ENCODE measurements at places on chromosomes 3 and 15. TPM values are rescaled to one million over a fixed set of nuclear protein-coding genes. Genes with fewer than 3 reads are reported as not detected.

VGLL3 gene
- total RNA-seq: 11.2 TPM

ACTRT3 gene
- 3.7 TPM for total RNA-seq

CSPG5 gene
- total RNA-seq: under 0.01 TPM

GOLGA8O gene
- 1.7 TPM for total RNA-seq

GATM gene
- 0.44 TPM for total RNA-seq

P2RY12 gene
- 0.12 TPM for total RNA-seq

MUSTN1 gene
- total RNA-seq: 0.50 TPM

ACP3 gene
- total RNA-seq: 27.1 TPM

CCDC54 gene
- total RNA-seq: not detected

ACTC1 gene
- not detected for total RNA-seq

CASR gene
- not detected for total RNA-seq

CLDN11 gene
- total RNA-seq: 264 TPM

ESYT3 gene
- 6.5 TPM for total RNA-seq

SCN11A gene
- under 0.01 TPM for total RNA-seq

ECE2 gene
- not detected for total RNA-seq

SLC12A6 gene
- total RNA-seq: 25.0 TPM

GPR149 gene
- total RNA-seq: not detected

SAMD7 gene
- total RNA-seq: not detected

ZNF774 gene
- total RNA-seq: 1.1 TPM

ALDH1A2 gene
- total RNA-seq: 10.9 TPM

MOBP gene
- under 0.01 TPM for total RNA-seq

ITGA11 gene
- total RNA-seq: 2.8 TPM

CHL1 gene
- total RNA-seq: under 0.01 TPM

MCF2L2 gene
- 0.66 TPM for total RNA-seq

CFAP100 gene
- total RNA-seq: not detected

AQR gene
- total RNA-seq: 26.5 TPM

PAQR9 gene
- total RNA-seq: not detected

GOLGA8R gene
- total RNA-seq: 1.9 TPM

ZDHHC19 gene
- not detected for total RNA-seq

GNAT1 gene
- total RNA-seq: not detected

SUSD5 gene
- total RNA-seq: 4.1 TPM

C3orf85 gene
- not detected for total RNA-seq

PARP16 gene
- total RNA-seq: 1.5 TPM

PP2D1 gene
- total RNA-seq: not detected

POLQ gene
- total RNA-seq: 6.5 TPM

ZNF148 gene
- total RNA-seq: 42.4 TPM

CCDC191 gene
- total RNA-seq: 1.2 TPM

EMC7 gene
- 44.7 TPM for total RNA-seq

ISLR gene
- total RNA-seq: 39.7 TPM

ITIH3 gene
- 0.12 TPM for total RNA-seq

CPB1 gene
- not detected for total RNA-seq

ARHGEF26 gene
- 2.1 TPM for total RNA-seq

ANKRD34C gene
- total RNA-seq: not detected

ZNF660 gene
- 1.7 TPM for total RNA-seq

THUMPD3 gene
- 60.6 TPM for total RNA-seq

ELL3 gene
- total RNA-seq: 2.7 TPM

ATP13A5 gene
- total RNA-seq: not detected

PARP6 gene
- 16.3 TPM for total RNA-seq

STX19 gene
- total RNA-seq: not detected

MIX23 gene
- 48.6 TPM for total RNA-seq

CAMP gene
- total RNA-seq: not detected

Data from uterine smooth muscle cell (primary cell).